ENCODE measurements at places on chromosomes 12 and 14.

- DNase-seq, result no peak
These were observed 1193.7 kb downstream of the GALC start for GRCh38 chr14:86799244-86799647.

DNA sequence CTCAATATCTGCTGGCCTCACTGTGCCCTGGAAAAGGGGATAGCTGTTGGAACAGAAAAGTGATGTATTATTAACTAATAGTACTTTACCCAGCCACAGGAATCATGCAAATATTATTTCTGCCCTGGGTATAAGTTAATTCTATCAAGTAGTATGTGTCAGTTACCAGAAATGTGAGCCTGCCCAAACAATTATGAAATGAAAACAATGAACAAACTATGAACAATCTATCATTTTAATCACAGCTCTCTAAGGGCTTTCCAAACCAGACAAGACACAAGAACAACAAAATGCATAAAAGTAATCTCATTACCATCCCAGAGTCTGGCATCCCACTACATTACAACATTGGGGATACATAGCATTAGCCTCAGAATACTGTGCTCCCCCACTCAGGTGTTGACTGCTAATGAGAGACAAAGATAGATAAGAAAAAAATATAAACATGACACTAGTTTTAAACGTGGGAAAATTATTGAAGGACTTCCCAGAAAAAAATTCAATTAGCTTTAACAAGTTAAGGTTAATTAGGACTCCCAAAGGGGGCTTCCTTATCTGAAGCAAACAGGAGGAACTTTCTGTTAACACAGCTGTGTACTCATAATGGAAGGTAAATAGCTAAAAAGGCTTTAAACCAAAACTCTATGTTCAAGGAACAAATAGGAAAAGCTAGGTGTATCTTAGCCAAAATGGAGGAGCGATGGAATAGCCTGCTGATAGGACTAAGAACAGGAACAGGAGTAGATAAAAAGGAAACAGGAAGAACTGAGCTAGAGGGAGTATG lies 3.3 kb downstream of the DCAF5 start:
- DNase-seq, result no peak

GRCh38 chr12:46087916-46088439 lies 97.6 kb upstream of the SCAF11 start:
- no peak for DNase-seq

- no peak for DNase-seq
These were observed 2.2 kb upstream of the DIABLO start for GRCh38 chr12:122228092-122228491.

DNA sequence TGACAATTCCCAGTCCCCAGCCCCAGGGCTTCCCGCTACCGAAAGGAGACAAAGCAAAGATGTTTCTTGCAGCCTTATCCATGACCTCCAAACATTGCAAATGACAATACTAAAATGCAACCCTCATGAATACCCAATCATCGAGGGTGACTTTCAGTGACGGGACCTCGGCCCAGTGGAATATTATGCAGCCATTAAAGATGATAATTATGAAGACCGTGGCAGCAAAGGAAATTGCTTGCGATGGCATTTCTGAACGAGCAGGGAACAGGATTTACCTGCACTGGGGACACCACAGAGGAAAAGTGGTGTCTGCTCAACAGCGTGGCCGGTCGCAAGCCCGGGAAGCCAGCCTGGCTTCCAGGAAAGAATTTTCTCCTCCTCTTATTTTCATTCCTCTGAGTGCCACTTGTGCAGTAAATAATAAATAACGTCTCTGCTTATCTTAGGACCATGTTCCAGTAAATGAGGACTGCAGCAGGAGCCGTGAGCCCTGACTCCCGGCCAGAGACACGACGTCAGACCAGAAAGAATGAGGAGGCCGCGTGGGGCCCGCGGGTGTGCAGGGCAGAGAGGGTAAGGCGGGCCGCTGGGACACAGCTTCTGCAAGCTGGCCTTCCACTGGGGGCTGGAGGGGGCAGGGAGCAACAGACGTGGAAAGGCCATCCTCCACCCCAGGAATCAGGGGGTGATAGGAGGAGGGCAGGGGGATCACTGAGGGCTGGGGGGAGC lies 6.6 kb downstream of the C14orf180 start:
- no peak for DNase-seq

Measured in stimulated activated CD4-positive, alpha-beta T cell treated with anti-CD3 and anti-CD28 coated beads, Interleukin-4, amount 100 ng/mL, for 1 hour (primary cell).